Esophagus muscularis mucosa (tissue), 4 donors: ENCODE measurements at places on chromosomes 1 and 21. TPM values are rescaled to one million over a fixed set of nuclear protein-coding genes. Genes with fewer than 3 reads are reported as not detected.

TTF2 gene
- 7.4 TPM for total RNA-seq

C4BPA gene
- total RNA-seq: under 0.01 TPM

- H3K36me3 ChIP-seq: no peaks in the 10 kb centered on the region
- H3K4me3 ChIP-seq: no peak overlapping the region
- H3K27ac ChIP-seq: no peak overlapping the region
- H3K4me1 ChIP-seq: peaks cover 18% of the 10 kb centered on the region
- DNase-seq: no peak
These were observed 3.7 kb downstream of the SLC45A3 start for GRCh38 chr1:205676597-205676996.

GRCh38 chr1:47618222-47618720 is 180.4 kb downstream of the FOXD2 start:
- H3K4me3 ChIP-seq: no peak overlapping the region
- no peaks in the 10 kb centered on the region for H3K36me3 ChIP-seq
- peak; percentile 57 for DNase-seq
- H3K27ac ChIP-seq: no peak overlapping the region

VANGL2 gene
- 5.2 TPM for total RNA-seq

- DNase-seq: no peak
- H3K27ac ChIP-seq: no peak overlapping the region
- no peaks in the 10 kb centered on the region for H3K27me3 ChIP-seq
- H3K4me3 ChIP-seq: no peak overlapping the region
- H3K36me3 ChIP-seq: peaks cover 41% of the 10 kb centered on the region
These were observed 77.7 kb downstream of the LRRC8C start for GRCh38 chr1:89710498-89711139.

- no peak overlapping the region for H3K27ac ChIP-seq
- no peak for DNase-seq
- H3K27me3 ChIP-seq: no peaks in the 10 kb centered on the region
- no peaks in the 10 kb centered on the region for H3K36me3 ChIP-seq
- H3K4me1 ChIP-seq: peaks cover 6% of the 10 kb centered on the region
- H3K4me3 ChIP-seq: no peak overlapping the region
These were observed 738.4 kb downstream of the USP25 start for GRCh38 chr21:16468184-16468583.

- peak overlapping the region; percentile 94 for H3K27ac ChIP-seq
- no peaks in the 10 kb centered on the region for H3K36me3 ChIP-seq
- no peak for DNase-seq
- no peaks in the 10 kb centered on the region for H3K27me3 ChIP-seq
These were observed 19.0 kb downstream of the BTG2 start for GRCh38 chr1:203324105-203325025.

DNA sequence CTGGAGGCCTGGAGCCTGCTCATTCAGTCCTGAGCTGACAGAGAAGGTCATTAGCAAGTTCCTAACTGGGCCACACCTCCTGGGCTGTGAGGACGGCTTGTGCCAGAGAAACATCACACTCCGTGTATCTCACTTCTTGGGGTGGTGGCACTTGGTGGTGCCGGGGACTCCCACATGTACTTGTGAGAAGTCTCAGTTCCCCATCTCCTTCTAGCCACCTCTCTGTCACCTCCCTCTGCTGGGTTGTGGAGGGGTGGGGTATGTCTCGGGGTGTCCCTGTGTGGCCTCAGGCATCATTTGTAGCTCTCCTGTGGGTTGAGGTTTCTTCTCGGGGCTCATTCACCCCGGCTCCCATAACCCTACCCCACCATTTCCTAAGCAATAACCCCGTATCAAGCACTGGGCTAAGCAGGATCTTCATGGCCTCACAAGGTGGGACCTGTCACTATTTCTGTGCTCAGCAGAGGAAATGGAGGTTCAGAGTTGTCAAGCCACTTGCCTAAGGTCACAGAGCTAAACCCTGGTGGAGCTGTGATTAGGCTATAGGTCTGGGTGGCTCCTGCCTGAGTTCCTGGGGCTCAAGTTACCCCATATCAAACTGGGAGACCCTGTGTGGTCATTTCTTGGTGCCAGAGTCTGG is 62.5 kb downstream of the UBIAD1 start:
- peaks cover 13% of the 10 kb centered on the region for H3K27me3 ChIP-seq
- no peak overlapping the region for H3K27ac ChIP-seq
- no peaks in the 10 kb centered on the region for H3K36me3 ChIP-seq

GRCh38 chr1:84116558-84116957 is 27.5 kb upstream of the PRKACB start:
- no peak overlapping the region for H3K27ac ChIP-seq
- H3K4me1 ChIP-seq: no peaks in the 10 kb centered on the region
- no peaks in the 10 kb centered on the region for H3K27me3 ChIP-seq
- no peak for DNase-seq
- H3K36me3 ChIP-seq: no peaks in the 10 kb centered on the region

- H3K4me3 ChIP-seq: no peak overlapping the region
- no peak overlapping the region for H3K27ac ChIP-seq
- H3K4me1 ChIP-seq: no peaks in the 10 kb centered on the region
- H3K27me3 ChIP-seq: no peaks in the 10 kb centered on the region
- H3K36me3 ChIP-seq: no peaks in the 10 kb centered on the region
These were observed 5.8 kb upstream of the LORICRIN start for GRCh38 chr1:153253693-153254092.

GRCh38 chr1:225415967-225416745 is 11.7 kb downstream of the LBR start:
- H3K27me3 ChIP-seq: no peaks in the 10 kb centered on the region
- DNase-seq: no peak
- no peak overlapping the region for H3K27ac ChIP-seq
- H3K36me3 ChIP-seq: peaks cover 54% of the 10 kb centered on the region
- no peak overlapping the region for H3K4me3 ChIP-seq
